ENCODE measurements at places on chromosomes 13 and 19.

DNA sequence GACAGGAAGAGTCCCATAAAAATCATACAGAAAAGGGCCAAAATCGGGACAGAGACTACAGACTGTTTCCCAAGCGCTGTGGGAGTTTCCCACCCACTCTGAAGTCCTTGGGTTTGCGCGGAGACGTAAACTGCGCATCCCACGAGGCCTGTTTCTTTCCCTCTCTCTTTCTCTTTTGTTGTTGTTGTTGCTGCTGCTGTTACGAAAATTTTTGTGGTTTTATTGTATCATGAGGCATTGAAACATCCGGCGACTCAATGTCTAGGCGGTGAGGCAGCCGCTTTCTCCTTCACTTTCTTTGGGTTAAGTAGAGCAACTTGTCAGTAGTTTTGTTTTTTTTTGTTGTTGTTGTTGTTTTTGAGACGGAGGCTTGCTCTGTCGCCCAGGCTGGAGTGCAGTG is 1.6 kb upstream of the PPP1R12C start:
- no peak for DNase-seq

- no peak for DNase-seq
These were observed 57.6 kb upstream of the ZNF507 start for GRCh38 chr19:32287811-32288227.

DNA sequence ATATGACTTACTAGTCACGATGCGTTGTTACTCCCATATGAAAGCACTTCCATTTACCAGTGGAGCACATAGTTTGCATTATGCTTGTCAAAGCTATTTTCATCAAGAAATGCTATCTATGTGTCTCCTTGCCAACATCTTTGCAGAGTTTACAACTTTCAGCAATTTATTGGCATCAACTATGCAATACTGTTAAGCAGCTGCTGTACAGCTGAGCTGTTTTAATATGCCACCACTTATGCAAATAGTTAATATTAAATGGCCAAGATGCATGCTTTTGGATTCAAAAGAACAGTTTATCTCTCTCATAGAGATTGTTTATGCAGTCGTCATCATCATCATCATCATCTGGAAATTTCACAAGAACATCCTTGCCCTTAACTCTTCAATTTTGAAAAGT is 67.9 kb upstream of the KLF5 start:
- no peak for DNase-seq

- DNase-seq = peak; percentile 47
These were observed 64.2 kb upstream of the UQCRFS1 start for GRCh38 chr19:29277102-29277501.

DNA sequence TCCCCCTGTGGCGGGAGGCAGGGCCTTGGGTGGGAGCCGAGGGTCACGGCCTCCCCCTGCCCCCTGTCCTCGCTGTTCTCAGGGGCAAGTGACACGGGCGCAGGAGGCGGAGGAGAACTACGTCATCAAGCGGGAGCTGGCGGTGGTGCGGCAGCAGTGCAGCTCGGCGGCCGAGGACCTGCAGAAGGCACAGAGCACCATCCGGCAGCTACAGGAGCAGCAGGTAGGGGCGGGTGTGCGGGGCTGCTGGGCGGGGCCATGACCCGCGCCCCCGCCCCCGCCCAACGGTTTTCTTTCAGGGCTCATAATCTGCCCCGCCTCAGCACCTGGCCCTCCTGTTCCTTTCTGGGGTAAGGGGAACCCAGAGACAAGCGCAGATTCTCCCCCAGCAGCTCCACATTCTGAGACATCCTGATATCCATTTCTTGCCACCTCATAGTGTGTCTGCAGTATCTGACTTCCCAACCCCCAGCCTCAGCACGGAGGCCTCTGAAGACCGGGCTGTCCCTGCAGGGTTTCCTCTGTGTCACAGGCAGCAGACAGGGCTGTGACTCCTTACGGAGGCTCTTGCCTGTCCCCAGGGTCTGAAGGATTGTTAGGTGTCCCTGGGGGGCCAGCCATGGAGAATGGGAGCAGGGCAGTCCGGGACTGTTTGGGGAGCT is 15.9 kb downstream of the PRR36 start:
- DNase-seq = no peak

DNA sequence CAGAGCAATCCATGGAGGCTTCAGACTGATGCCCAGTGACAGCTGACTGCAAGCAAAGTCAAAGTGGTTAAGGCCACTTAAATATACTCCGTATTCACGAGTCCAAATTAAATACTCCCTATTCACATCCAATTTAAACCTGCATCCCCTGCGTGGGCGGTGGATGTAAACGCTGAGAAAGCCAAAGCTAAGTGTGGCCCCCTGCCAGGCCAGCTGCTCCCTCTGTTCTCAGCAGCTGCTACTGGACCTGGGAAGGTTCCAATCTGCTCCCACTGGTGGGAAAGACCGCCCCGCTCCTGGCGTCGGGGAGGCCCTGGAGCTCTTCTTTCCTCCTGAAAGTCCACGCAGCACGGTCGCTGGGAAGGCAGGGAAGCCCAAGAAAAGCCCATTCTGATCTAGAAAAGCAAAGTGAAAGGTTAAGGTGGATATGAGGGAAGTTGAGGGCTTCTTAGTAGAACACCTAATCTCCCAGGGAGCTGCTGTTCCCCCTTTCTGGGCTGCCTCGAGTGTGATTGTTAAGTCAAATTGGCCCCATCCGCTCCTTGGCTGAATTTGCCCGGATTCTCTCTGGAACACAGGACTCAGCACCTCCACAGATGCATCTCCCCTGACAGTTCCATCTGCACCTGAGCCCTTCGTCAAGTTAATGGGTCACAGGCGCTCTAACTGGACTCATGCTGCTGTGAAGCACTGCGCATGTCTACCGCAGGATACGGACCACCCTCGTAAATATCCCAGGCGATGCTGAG is 205.5 kb downstream of the USP12 start:
- DNase-seq = no peak

Data from activated T-cell treated with anti-CD3 and anti-CD28 coated beads, Interleukin-2, amount 50 U/mL, for 24 hours (primary cell).